ENCODE measurements at places on chromosomes 6 and 20.

DNA sequence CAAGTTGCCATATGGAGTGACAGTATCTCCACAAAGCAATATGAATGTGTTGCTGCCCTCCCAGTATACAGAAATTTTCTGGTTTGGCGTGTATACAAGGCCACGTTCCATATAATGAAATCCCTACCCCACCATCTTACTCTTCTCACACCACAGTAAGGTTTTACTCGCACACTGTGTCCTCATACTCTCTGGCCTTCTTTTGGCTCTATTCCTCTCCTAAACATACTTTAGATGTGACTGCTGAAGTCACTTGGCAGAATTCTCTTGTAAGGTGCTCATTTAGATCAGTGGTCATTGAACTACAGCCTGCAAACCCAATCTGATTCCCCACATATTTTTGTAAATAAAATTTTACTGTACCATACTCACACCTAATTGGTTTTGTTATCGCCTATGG lies 123.2 kb downstream of the RFPL4B start:
- no peak for DNase-seq

- DNase-seq: no peak
These were observed 26.2 kb upstream of the BMP7 start for GRCh38 chr20:57292611-57293010.

DNA sequence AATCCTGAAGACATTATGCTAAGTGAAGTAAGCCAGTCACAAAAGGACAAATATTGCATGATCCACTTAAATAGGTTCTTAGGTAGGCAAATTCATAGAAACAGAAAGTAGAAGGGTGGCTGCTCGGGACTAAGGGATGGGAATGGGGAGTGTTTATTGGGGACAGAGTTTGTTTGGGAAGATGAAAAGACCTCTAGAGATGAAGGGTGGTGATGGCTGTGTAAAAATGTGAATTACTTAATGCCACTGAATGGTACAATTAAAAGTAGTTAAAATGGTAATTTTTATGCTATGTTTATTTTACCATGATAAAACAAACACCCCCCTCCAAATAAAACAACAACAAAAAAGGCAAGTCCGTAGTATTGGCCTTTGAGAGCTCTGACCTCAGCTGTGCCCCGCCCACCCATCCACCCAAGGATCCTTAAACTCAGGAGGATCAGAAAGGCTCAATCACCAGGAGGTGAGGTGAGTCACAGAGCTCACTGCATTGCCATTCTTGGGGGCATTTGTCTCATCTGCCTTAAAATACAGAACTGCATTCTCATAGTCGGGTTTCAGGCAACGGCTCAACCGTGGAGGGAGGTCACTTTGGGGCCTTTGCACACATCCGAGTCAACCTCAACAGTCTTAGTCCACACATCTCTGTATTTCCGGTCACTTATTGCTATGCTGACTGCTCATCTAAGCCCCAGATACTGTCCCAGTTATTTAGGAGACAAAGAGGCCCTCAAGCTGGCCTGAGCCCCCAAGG lies 96.7 kb downstream of the SLC22A23 start:
- no peak for DNase-seq

GRCh38 chr6:55678330-55679224 lies 99.6 kb upstream of the HMGCLL1 start:
- DNase-seq: no peak

- DNase-seq: no peak
These were observed 61.7 kb downstream of the GNAS-AS1 start for GRCh38 chr20:58788896-58789544.

DNA sequence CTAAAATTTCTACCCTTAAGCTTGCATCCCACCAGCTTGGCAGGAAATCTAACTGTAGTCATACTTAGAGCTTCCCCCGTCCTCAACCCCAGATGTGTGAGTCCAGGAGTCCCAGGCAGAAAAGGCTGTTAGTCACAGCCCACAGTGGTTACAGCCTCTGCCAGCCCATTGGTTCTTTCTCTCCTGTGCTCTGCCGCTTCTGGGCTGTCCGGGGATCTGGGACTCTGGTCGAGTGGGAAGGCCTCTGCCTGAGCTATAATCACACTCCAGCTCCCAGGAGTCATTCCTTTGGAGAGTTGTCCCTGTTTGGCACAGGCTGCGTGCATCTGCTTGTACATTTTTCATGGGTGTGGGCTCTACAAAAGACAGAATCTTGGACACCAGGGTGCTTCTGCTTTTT lies 45.6 kb upstream of the FYN start:
- DNase-seq: no peak

- DNase-seq: no peak
These were observed 47.7 kb downstream of the GJA10 start for GRCh38 chr6:89941763-89942497.

GRCh38 chr20:50558483-50558925 lies 48.3 kb downstream of the PTPN1 start:
- no peak for DNase-seq

GRCh38 chr20:32906871-32907495 lies 48.3 kb downstream of the EFCAB8 start:
- no peak for DNase-seq

- DNase-seq: no peak
These were observed 171.8 kb upstream of the AKAP12 start for GRCh38 chr6:151067684-151068596.

GRCh38 chr6:154980273-154981078 lies 14.6 kb upstream of the TIAM2 start:
- no peak for DNase-seq

DNA sequence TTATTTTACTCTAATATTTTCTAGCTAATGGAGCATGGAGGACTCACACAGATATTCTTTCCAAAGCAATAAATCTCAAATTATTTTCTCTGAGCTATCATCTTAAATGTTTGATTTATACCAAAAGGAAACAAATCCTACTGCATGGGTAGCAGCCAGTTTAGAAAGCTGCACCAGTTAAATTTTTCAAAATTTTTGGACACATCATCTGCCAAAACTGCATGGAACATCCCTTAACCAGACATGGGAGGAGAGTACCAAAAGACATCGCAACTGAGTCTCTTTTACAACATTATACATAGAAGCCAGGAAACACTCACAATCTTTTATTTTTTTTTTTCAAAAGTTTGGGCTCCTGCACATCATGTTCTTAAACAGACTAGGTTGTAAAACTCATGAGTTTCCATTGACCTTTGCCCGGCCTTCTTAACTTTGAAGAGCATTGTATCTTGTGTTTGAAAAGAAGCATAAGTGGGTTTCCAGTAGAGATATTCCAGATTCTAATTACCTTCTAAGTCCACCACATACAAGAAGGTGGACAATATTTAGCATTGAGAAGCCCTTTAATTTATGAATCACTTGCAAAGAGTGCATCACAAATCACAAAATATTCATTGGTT lies 87.7 kb upstream of the HMGCLL1 start:
- no peak for DNase-seq

DNA sequence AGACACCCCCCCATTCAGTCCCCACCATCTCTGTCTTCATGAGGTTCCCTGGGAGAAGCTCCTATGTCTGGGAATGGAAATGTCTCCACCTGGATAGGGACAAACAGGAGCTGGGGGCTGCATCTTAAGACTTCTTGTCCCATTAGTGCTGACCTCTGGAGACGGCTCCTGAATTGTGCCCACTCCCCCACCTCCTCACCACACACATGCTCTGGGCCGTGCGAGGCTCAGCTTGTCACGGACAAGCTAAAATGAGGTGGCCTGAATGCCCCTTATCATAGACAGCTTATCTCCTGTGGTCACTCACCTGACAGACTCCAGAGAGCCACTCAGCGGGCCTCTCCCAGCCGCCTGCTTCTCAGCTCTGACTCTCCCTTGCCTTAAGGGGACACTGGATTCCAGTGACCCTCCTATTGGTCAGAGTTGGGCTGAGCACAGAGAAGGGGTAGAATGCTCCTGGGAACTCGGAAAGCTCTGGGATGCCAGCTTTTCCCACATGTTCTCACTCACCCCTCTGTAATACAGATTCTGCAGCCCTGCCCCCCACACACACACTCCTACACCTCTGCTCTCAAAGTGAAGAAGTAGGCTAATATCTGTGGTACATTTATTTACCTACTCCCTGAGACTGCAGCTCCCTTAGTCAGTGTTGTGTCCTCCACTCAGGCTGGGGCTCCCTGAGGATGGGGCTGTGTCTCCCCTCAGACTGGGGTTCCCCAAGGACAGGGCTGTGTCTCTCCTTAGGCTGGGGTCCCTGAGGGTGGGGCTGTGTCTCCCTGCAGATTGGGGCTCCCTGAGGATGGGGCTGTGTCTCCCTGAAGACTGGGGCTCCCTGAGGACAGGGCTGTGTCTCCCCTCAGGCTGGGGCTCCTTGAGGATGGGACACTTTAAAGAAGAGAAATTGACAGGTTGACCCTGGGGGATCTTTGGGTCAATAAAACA lies 167.5 kb downstream of the VEGFA start:
- no peak for DNase-seq

- no peak for DNase-seq
These were observed 380.3 kb downstream of the PREX1 start for GRCh38 chr20:48447456-48447855.

- DNase-seq: no peak
These were observed 305.4 kb downstream of the FARS2 start for GRCh38 chr6:5566718-5567117.

DNA sequence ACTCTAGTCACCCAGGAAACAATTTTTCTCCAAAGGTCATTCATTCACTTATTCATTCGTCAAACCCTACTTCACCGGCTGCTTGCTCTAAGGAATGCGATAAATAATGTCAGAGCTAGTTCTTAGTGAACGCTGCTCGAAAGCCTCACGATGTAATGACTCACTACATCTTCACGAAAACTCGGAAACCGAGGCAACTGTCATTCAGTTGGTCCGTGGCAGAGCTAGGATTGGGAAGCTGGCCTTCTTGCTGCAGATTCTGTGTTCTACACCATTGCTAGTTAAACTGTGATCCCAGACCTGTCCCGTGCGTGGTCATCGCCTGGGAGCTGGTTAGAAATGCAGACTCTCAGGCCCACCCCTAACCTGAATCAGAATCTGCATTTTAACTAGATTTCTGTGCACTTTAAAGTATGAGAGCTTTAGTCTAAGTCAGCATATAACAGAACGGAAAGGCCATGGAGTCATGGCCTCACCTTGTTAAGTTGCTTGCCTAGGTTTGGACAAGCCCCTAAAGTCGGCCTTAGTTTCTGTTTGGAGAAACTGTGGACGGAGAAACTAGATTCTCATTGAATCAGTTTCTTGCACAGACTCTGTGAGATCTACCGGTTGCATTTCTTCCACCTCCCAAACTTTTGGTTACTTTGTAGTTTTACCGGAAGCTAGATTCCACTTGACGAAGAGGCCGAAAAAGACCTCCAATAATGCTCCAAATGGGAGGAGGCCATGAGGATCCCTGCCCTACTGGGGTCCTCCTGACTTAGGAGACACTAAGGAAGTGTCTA lies 651 bp upstream of the CCND3 start:
- no peak for DNase-seq

DNA sequence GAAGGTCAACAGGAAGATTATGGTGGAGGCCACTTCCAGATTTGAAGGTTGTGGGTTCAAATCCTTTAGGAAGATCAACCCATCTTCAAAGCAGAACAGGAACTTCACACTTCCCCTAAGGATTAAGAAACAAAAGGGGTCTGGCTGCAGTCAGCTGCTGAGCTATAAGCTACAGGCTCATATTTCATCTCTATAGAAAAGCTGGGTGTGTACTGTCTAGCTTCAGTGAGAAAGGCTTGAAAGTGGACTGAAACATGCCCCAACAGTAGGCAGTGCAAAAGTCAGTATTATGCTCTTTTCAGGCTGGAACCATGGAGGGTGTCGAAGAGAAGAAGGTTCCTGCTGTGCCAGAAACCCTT lies 60.1 kb upstream of the SPDEF start:
- no peak for DNase-seq

GRCh38 chr20:32522526-32522775 lies 62.7 kb downstream of the NOL4L start:
- no peak for DNase-seq

DNA sequence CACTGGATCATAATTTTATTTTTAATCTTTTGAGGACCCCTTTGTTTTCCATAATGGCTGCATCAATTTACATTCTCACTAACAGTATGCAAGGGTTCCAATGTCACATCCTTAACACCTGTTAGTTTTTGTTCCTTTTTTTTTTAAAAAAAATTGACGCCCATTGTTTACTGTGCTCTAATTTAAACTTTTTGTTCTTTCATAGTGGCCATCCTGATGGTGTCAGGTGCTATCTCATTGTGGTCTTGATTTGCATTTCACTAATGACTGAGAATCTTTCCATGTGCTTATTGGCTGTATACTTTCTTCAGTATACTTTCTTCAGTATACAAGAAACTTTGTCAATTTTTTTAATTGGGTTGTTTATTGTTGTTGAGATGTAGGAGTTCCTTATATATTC lies 347.0 kb downstream of the RNGTT start:
- no peak for DNase-seq

DNA sequence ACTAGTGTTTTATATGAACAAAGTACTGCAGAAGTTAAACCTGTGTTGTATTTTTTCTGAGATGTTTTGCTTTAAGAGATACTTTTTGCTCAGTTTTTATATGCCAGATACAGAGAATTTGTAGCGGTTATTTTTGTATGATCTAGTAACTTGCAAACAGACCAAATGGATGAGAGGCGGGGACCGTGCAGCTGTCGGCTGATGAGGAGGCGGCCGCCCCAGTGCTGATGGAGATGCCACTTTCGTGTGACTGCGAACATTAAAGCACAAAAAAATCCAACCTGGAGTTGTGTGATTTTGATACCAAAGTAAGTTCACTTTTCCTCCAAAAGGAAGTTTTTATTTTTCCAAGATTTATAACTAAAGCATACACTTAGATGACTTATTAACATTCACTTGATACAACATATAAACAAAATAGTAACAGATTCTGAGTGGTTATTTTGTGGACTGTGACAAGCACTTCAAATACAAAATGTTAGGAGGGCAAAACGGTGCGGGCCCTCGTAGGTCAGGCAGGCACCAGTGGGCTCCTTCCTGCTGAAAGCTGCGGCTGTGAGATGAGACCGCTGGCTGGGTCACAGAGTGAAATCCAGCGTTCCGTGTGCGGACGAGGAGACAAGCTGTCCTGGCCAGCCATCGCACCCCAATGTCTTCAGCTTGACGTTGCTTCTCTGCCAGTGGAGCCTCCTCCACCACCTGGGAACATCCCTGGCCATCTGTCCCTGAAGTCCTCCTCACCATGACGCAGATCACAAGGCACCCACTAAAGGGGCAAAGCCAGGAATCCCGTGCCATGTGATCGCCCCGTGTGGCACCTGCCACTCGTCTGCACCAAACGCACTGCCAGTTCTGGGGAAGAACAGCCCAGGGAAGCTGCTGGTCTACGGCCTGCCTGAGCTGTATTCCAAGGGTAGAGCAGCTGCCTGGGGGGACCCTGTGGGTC lies 4.0 kb upstream of the OGFR start:
- no peak for DNase-seq

GRCh38 chr6:152173957-152174356 lies 366.5 kb downstream of the ESR1 start:
- no peak for DNase-seq

GRCh38 chr6:135828021-135828420 lies 23.5 kb upstream of the PDE7B start:
- no peak for DNase-seq

Measured in NCI-H1694 (cell line).